ENCODE measurements at places on chromosomes 3 and 15.

DNA sequence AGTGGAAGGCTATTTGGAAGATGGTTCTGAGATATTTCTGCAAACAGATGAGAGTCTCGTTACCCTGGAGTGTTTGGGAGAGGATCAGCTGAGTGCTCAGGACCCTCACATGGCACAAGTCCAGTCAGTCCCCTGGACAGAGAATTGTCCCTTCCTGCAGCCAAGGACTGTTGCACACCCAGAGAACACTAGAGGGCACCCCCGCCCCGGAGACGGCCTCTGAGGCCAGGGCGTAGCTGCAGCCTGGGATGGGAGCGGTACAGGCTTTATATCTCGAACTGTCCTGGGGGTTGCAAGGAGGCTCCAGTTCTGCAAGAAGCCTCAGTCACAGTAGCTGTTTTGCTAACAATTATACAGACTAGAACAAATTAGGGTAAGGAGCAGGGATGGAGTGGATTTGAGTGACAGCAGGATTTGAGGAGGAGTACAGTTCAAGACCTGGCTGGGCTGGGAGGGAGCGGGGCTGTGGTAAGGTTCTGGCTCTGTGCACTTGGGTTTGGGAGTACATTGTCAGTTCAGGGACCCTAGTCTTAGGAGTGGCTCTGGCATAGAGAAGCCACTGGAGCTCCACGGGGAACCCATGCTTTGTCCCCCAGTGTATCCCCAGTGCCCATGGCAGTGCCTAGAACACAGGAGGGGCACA, 67.6 kb upstream of the HACD2 start:
- peak; percentile 58 for DNase-seq

DNA sequence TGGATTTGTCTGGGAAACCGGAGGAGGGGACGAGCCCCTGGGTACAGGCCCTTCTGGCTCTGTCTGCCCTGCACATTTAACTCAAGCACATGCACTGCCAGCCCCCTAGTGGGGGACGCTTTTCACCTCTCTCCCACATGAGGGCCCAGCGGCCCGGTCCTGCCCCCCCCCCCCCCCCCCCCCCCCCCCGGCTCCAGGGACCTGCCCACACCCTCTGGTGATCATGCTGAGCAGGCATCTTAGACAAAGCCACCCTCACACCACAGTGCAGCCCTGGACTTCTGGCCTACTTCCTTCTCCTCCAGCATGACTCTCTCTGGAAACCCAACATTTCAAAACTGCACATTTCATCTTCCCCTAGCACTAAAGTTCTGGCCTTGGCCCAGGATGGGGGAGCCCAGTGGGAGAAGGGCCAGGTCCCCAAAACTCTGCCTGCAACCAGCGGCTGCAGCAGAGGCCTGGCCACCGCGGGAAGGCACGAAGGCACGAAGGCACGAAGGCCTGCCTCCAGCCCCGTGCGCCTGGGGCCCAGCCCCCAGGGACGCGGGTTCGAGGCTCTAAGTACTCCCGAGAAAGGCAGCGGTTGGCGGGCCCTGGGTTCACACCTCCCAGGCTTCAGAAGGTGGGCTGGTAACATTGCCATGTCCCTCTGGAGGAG, 14.1 kb downstream of the KLF15 start:
- DNase-seq, result no peak

DNA sequence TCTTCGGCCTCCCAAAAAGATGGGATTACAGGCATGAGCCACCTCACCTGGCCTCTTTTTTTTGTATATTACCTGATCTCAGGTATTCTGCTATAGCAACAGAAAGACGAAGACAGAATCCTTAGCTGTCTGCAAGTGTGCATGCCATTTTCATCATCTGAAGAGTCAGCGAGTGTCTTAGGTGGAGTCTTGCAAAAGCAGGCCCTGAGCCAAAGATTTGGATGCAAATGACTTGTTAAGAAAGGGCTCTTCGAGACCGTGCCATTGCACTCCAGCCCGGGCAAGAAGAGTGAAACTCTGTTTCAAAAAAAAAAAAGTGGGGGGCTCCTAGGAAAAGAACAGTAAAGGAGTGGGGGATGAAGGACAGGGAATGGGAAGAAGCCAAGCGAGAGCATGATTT, 10.2 kb upstream of the TRIM69 start:
- DNase-seq, result no peak

- DNase-seq, result no peak
Observed at GRCh38 chr3:106825962-106826605, 551.2 kb upstream of the CCDC54 start.

DNA sequence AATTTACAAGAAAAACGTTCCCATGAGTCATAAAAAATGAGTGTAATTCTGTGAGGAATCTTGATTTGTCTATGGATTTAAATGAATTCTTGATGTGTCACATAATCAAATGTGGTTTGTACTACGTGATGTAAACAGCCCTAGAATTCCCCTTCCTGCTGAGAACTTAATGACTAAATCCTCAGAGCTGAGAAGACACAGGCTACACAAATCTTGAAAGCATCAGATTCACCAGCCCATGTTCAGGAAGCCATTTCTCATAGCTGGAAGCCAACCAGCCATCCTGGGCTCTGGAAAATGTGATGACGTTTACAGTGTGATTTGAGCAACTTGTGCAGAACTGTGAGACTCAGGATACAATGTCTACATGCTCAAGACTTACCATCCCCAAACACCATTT, 193.7 kb upstream of the MME start:
- DNase-seq, result no peak

- no peak for DNase-seq
Observed at GRCh38 chr3:193805448-193805847, 212.4 kb downstream of the OPA1 start.

- DNase-seq, result no peak
Observed at GRCh38 chr3:148605521-148605920, 92.2 kb upstream of the AGTR1 start.
